ENCODE measurements at places on chromosomes 2 and 18.

DNA sequence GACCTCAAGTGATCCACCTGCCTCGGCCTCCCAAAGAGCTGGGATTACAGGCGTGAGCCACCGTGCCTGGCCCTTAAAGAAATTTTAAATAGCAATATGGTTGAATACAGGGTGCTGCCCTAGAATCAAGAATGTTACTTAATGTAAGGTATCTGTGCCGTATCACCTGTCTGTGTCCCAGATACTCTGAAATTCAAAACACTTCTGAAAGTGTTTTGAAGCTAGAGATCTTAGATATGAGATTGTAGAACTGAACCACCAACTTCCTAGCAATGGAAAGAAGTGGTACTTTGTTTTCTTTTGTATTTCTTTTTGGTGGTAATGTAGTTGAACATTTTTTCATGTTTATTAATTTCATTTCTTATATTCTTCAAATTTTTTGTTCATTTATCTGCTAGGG lies 13.0 kb downstream of the PTPN4 start:
- DNase-seq: no peak

DNA sequence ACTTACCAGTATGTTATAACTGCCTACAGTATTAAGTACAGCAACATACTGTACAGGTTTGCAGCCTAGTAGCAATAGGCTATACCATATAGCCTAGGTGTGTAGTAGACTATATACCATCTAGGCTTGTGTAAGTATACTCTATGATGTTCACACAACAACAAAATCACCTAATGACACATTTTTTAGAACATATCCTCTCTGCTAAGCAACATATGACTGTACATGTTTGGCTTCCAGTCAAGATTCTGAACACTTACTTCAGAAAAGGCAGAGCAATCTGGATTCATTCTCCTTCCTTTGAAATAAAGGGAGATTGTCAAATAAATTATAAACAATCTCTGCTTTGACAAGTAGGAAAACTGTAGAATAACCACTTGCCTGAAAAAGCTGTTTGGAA lies 81.8 kb downstream of the EXOC6B start:
- peak; percentile 43 for DNase-seq

- DNase-seq: peak; percentile 59
These were observed 625 bp downstream of the ARPC2 start for GRCh38 chr2:218217360-218218267.

GRCh38 chr2:36615222-36615621 lies 17.3 kb upstream of the FEZ2 start:
- peak; percentile 71 for DNase-seq

DNA sequence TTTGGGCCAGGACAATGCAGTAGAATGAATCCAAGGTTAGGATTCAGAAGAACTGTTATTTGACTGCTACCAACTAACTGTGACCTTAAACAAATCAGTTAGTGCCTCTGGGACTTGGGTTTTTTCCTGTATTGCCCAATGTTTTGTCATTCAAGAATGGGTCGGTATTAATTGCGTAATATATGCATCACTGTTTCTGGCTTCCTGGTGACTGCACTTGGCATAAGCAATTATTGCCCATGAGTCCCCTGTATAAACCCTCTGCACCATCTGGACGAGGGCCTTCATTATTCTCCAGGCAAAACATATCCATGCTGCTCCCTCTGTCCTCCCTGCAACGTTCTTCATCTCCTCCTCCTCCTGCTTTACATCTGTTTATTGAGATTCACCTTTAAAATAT lies 255.8 kb upstream of the LRRTM1 start:
- DNase-seq: peak; percentile 1

DNA sequence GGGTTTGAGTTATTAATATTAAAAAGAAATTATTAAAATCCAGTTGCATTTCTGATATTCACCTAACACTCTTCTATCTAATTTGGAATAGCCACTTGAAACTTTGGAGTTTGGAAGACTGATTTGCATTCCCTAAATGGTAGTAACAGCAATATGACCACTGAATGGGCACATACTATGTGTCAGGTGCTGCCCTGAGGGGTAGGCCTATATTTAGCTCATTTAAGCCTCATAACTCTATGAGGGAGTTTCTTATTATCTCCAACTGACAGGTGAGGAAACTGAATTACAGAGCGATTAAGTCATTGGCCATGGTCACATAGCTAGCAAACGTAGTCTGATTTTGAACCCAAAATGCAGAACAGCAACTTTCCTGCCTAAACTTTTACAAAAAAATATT lies 77.3 kb downstream of the VWA3B start:
- no peak for DNase-seq

DNA sequence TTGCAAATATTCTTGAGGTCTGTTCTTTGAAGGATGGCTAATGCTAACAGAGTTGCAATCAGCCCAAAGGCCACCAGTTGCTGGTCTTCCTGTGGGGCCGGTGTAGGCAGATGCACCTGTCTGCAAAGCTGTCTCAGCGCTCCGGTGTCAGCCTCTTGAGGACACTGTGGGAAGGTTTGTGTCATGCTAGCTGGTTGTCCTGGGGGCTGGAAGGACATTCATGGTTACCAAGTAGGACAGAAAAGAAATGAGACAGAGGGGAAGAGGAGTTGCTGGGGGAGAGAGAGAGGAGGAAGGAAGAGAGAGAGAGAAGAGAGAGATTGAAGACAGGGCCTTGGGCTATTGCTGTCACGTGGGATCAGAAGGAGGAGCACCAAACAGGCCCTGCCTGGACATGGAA lies 639.6 kb upstream of the HS6ST1 start:
- no peak for DNase-seq

GRCh38 chr2:127653421-127654083 lies 7.6 kb downstream of the GPR17 start:
- no peak for DNase-seq

GRCh38 chr2:67463810-67464209 lies 66.7 kb downstream of the ETAA1 start:
- DNase-seq: no peak

GRCh38 chr18:55455938-55456337 lies 132.1 kb downstream of the TCF4 start:
- no peak for DNase-seq

DNA sequence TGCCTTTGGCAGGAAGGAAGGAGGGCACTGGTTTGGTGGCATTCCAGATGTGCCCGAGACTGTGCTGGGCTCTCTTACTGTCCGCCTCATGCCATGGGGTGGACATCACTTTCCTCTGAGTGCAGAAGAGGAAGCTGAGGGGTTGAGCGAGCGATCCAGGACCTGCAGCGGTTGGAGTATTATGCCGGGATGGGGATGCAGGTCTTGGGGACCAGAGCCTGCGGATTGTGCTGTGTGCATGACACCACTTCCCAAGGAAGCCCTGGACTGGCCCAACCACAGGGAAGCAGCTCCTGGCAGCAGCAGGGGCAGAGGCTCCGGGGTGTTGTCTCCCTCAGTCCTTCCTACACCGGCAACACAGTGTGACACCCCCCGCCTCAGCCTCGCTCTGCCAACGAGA lies 44.5 kb downstream of the ATP6V1C2 start:
- DNase-seq: no peak

DNA sequence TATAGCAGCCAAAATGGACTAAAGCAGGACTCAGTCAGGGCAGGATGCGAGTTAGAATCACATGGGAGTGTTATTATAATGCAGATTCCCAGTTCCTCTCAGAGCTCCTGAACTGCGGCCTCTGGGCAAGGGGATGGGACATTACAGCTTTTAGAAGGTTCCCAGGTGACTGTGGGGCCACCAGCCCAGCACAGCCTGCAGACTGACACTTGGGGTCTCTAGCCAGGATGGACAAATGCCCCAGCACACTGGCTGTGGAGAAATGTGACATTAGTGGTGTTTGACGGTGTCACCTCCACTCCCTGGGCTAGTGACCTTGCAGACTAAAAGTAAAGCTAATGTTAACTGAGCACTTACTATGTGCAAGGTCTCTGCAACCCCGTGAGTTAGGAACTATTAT lies 238.0 kb upstream of the HS6ST1 start:
- no peak for DNase-seq

DNA sequence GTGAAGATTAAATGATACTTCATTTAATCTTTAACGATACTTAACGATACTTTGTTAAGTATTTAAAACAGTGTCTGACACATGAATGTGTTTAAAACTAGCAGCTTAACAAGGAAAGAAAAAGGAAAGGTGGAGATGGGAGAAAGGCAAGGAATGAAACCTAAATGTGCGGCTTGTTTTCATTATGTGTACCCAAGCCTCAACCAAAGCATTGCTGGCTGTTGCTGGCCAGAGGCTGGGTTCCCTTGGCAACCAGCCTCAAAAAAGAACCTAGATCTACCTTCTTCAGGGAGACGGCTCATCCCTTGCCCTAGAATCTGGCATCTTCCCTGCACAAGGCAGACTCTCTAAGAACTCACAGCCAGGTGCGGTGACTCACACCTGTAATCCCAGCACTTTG lies 13.8 kb upstream of the PCBP1 start:
- no peak for DNase-seq

DNA sequence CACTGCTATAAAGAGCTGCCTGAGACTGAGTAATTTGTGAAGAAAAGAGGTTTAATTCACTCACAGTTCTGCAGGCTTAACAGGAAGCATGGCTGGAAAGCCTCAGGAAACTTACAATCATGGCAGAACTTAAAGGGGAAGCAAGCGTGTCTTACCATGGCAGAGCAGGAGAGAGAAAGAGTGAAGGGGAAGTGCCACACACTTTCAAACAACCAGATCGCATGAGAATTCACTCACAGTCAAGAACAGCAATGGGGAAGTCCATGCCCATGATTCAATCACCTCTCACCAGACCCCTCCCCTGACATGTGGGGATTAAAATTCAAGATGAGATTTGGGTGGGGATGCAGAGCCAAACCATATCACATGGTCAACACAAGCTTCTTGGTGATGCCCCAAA lies 34.7 kb upstream of the CDK5R2 start:
- DNase-seq: no peak

DNA sequence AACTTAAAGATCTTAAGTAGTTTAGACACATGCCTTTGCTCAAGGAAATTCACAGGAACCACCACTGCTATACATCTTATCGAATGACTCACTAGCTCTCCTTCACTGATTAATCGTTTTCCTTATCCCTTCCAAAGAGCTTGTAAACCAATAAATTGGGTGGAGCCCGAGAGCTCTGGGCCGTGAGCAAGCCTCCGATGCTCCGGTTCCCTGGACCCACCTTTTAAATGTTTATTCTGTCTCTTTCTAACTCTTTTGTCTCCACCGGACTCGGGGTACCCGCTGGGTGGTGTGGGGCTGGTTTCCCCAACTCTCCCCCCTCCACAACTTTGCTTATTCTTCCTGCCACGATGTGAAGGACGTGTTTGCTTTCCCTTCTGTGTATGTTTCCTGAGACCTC lies 292.9 kb upstream of the TMEFF2 start:
- peak; percentile 12 for DNase-seq

DNA sequence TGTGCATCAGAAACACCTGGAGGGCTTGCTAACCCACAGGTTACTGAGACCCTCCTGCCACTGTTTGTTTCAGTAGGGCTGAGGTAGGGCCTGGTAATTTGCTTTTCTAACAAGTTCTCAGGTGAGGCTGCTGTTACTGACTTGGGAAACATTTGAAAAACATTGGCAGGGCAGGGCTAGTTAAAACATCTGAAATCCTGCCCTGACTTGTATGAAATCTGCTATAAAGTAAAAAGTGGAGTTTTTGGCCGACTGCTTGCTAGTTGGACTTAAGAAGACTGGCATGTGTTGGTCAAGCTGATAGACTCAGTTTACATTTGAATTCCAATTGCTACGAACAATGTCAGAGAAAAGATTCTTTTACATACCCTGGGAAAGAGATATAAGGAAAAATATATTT lies 111.6 kb upstream of the DLX2 start:
- no peak for DNase-seq

DNA sequence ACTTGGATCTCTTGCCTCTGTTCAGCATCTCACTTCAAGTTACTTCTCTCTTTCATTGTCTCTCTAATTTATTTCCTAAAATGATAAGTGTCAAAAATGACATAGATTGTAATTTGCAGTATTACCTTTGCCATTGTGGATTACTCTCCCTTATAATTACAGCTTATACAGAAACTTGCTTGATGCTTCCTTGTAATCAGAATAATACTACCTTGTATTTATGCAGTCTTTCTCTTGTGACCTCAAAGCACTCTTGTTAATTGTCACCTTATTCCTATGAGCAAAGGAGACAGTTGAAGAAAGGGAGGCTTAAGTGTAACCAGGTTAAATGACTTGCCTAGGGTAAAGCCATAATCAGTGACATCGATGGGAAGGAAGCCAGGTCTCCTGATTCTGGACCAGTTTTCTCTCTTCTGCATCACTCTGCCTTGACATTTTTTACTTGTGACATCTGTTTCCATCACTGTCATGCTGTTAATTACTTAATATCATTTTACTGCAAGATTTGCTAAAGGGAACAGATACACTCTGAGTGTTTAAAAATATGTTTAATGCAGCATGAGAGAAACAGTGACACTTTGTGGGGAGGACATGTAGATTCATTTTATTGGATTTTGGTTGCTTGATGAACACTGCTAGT lies 388.6 kb downstream of the PARD3B start:
- no peak for DNase-seq

DNA sequence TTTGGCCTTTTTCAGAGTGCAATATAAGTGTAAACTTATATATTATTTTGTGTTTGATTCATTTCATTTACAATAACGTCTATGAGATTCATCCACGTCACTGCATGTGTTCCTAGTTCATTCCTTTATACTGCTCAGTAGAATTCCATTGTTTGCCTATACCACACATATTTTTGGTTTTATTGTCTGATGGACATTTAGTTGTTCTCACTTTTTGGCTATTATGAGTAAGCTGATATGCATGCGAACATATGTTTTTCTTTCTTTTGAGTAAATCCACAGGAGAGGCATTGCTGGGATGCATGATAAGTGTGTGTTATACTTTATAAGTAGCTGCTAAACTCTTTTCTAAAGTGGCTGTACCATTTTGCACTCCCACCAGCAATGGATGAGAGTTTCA lies 314.8 kb upstream of the HS6ST1 start:
- no peak for DNase-seq

DNA sequence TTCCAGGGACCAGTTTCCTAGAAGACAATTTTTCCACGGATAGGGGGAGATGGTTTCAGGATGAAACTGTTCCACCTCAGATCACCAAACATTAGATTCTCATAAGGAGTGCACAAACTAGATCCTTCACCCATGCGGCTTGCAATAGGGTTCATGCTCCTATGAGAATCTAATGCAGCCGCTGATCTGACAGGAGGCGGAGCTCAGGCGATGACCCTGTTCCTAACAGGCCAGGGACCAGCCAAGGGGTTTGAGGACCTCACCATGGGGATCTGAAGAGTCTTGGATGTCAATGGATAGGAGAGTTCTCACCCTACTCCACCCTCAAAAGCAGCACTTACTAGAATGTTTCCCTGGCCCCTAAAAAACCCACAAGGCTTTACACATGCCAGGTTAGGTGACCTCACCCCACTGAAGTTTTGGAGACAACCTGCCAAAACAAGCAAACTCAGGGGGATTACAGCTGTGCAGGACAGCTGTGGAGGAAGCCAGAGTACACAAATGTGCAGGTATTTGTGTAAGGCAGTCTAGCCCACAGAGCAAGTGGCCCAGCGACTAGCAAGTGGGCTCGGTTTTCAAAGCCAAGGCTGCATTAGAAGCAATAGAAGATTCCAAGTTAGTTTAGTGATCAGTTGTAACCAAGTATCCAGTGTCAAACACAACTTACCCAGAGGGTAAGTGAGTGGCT lies 3.9 kb downstream of the EVA1A start:
- no peak for DNase-seq

- no peak for DNase-seq
These were observed 3.9 kb upstream of the HRH4 start for GRCh38 chr18:24456549-24456948.
